Stimulated activated CD8-positive, alpha-beta memory T cell treated with anti-CD3 and anti-CD28 coated beads, Interleukin-7, amount 100 ng/mL, for 1 hour (primary cell): ENCODE measurements at places on chromosomes 12 and 14.

DNA sequence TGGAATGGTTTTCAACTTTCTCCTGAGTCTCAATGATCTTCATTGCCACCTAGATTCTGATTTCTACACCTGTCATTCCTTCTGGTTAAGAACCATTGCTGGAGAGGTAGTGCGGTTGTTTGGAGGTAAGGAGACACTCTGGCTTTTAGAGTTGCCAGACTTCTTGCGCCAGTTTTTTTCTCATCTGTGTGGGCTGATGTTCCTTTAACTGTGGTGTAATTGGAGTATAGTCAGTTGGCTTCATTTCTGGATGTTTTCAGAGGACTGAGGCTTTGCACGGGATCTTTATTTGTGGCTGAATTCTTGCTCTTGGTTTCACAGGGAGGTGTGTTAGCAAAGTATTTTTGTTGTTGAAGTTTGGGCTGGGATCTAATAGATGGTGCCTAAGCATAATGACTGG lies 5.7 kb upstream of the CLEC4D start:
- DNase-seq = no peak

DNA sequence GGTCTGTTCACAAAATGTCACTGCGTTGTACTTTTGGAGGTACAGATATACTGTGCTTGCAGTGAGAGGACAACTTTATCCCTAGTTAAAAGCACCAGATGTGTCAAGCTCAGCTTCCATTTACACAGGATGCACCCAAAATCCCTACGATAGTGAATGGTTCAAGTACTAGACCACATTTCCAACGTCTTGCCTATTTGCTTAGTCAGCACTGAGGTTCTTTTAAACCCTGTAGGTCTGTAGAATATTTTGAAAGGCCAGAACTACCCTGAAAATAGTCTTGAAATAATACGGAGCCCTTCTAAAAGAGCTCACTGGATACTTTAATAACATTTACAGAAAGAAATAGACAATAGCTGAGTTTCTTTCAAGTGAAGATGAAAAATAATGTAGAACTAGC lies 466.1 kb downstream of the FUT8 start:
- DNase-seq = no peak

- DNase-seq = no peak
Observed at GRCh38 chr12:2613326-2614073, 181.3 kb upstream of the FKBP4 start.

DNA sequence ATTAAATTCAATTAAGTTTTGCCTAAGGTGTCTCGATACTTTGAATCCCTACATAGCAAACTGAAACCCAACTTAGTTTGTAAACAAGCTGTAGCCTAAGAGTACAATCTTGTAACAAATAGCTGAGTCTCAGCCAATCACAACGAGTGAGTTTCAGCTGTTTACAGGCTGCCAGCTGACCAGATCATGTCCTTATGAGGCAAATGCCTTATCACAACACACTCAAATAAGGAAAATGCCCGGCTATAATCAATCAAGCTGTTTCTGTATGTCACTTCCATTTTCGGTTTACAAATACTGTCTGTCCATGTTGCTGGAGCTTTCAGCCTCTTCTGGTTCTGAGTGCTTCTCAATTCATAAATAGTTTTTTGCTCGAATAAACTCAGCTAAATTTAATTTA lies 943.8 kb downstream of the SLC16A7 start:
- DNase-seq = no peak
